ENCODE measurements at places on chromosomes 3 and 15.

DNA sequence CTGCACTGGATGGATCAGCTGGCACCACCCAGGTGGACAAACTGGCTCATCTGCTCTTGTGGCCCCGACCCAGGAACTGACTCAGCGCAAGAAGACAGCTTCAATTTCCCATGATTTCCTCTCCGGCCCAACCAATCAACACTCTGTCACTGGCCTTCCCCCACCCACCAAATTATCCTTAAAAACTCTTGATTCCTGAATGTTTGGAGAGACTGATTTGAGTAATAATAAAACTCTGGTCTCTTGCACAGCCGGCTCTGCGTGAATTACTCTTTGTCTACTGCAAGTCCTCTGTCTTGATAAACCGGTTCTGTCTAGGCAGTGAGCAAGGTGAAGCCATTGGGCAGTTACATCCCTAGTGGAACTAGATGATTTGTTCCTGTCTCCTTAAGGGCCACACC lies 16.1 kb downstream of the BDH1 start:
- no peak for DNase-seq

DNA sequence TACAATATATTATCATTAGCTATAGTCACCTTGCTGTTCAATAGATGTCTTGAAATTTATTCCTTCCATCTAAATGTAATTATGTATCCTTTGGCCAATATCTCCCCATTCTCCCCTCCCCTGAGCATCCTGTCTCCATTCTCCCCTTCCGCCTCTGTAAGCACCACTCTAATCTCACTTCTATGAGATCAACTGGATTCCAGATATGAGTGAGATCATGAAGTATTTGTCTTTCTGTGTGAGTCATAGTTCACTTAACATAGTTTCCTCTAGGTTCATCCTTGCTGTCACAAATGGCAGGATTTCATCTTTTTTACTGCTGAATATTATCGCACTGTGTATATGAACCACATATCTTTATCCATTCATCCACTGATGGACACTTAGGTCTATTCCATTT lies 148.8 kb upstream of the NDN start:
- no peak for DNase-seq

- no peak for DNase-seq
Observed at GRCh38 chr15:38275959-38276358, 23.3 kb downstream of the SPRED1 start.

- DNase-seq = no peak
Observed at GRCh38 chr3:43676441-43676840, 14.3 kb upstream of the ABHD5 start.

- no peak for DNase-seq
Observed at GRCh38 chr15:75238150-75238549, 20.0 kb upstream of the GOLGA6C start.

- DNase-seq = no peak
Observed at GRCh38 chr3:119310071-119310470, 15.9 kb downstream of the ARHGAP31 start.

GRCh38 chr15:34154725-34155204 lies 52.9 kb downstream of the PGBD4 start:
- DNase-seq = no peak

DNA sequence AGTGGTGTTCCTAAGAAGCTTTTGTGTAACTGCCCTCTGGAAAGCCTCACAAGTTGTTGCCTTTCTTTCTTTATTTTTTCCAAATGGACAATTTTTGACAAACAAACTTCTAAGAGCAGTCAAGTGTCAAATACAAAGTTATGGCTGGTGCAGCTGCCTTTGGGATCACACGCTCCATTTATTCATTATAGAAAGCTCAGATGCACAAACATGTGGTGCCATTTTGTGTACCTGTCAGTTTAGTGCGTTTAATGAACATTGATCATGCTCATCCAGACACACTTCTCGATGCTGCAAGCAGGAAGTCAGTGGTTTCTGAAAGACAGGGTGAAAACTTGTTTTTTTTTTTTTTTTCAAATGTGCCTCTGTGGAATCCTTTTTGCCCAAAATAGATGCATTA lies 324.5 kb downstream of the CNTN4 start:
- DNase-seq = no peak

DNA sequence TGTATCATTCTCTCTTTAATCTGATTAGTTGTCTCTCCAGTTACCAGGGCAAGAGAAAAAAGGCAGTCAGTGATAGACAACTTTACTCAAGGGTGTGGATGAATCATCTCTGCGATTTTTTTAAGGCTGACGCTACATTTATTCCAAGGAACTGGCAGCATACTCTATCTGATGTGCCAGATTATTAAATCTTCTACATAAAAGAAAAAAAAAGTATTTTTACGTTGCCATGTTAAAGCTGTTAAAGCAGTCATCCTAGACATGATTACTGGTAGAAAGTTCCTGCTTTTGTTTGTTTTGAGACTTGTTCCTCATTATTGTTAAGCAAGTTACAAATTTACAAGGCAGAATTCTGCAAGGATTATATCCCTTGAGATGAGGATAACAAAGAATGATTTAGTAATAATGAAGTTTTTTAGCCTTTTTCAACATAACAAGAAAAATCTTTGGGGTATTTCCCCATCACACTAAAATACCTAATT lies 121.7 kb downstream of the CBLB start:
- DNase-seq = no peak

DNA sequence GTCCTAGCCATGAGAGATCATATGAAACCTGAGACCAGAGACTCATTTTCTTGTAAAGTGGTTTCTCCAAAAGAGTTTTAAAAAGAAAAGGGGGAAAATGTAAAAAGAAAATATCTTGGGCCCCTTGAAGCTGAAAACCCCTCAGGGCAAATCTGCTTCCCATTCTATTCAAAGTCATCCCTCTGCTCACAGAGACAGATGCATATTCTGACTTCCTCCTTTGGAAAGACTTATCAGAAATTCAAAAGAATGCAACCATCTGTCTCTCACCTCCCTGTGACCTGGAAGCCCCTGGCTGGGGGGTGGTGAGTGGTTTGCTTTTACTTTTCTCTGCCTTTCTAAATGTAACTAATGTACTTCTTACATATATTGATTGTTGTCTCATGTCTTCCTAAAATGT lies 1154.8 kb downstream of the NSUN3 start:
- DNase-seq = no peak

GRCh38 chr3:54261141-54261540 lies 138.8 kb downstream of the CACNA2D3 start:
- no peak for DNase-seq

GRCh38 chr15:65286069-65286703 lies 497 bp downstream of the PARP16 start:
- no peak for DNase-seq

GRCh38 chr3:190105876-190106275 lies 14.8 kb downstream of the P3H2 start:
- DNase-seq = no peak

DNA sequence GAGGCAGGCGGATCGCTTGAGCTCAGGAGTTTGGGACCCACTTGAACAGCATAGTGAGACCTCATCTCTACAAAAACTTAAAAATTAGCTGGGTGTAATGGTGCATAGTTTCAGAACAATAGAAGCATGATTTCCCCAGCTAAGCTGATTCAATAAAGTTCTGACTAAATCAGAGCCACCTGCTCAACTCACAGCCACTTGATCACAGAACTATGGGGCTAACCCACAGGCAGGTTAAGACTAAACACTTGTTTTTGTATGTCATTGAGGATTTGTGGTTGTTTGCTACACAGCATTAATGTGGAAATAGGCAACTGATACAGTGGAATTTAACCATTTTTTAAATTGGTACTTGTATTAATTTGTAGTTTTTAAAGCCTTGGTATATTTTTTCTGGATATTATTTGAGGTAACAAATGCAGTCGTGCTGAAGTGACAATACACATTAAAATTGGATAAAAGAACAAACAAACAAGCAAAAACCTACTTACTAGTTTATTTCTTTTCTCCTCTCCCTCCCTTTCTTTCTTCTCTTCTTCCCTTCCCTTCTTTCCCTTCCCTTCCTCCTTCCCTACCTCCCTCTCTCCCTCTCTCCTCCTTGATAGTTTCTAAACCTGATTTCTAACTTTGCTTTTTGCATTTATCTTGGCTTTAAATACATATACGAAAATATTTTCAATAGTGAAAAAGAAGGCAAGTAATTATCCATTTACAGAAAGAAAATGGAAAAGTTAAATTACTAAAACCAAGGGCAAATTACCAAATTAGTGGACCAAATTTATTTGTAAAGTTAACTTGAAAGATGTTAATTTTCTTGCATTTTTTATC lies 32.1 kb downstream of the OXSM start:
- no peak for DNase-seq

GRCh38 chr3:29284497-29284896 lies 3.6 kb downstream of the RBMS3 start:
- no peak for DNase-seq

GRCh38 chr15:65870889-65871533 lies 1.7 kb downstream of the RAB11A start:
- DNase-seq = no peak

DNA sequence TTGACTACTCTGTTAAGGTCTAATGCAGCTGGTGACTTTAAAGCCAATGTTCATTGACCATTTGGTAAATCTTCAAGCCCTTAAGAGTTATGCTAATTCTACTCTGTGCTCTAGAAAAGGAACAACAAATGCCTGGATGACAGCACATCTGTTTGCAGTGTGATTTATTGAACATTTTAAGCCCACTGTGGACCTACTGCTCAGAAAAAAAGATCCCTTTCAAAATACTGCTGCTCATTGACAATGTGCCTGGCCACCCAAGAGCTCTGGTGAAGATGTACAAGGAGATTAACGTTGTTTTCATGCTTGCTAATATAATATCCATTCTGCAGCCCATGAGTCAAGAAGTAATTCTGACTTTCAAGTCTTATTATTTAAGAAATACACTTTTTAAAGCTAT lies 110.8 kb downstream of the TBC1D5 start:
- no peak for DNase-seq

GRCh38 chr3:130792246-130792645 lies 45.6 kb upstream of the PIK3R4 start:
- DNase-seq = no peak

DNA sequence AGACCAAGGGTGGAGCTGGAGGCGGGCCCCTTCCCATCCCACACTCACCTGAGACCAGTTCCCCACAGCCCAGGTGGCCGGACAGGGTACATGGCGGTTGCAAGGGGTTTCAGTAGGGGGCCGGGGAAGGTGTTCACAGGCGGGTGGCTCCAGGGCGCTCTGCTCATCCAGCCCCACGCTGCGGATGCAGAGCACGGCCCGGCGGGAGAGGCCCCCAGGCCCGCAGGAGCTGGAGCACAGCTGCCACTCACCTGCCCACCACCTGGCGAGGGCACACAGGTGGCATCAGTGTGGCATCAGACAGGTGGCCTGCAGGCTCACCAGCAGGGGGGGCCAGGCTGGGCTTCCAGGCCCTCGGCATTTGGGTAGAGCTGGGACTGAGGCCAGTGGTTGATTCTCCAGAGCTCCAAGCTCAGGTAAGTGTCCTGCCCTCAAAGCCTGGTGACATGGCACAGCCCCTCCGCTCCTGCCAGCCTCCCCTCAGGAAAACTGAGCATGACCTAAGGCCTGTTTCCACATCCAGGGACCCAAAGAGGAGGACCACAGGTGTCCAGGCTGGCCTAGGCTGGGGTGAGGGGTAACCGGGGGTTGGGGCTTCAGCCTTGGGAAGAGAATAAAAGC lies 43.8 kb downstream of the ADAMTS7 start:
- DNase-seq = no peak

GRCh38 chr3:59580499-59580898 lies 530.7 kb upstream of the CFAP20DC start:
- DNase-seq = no peak

DNA sequence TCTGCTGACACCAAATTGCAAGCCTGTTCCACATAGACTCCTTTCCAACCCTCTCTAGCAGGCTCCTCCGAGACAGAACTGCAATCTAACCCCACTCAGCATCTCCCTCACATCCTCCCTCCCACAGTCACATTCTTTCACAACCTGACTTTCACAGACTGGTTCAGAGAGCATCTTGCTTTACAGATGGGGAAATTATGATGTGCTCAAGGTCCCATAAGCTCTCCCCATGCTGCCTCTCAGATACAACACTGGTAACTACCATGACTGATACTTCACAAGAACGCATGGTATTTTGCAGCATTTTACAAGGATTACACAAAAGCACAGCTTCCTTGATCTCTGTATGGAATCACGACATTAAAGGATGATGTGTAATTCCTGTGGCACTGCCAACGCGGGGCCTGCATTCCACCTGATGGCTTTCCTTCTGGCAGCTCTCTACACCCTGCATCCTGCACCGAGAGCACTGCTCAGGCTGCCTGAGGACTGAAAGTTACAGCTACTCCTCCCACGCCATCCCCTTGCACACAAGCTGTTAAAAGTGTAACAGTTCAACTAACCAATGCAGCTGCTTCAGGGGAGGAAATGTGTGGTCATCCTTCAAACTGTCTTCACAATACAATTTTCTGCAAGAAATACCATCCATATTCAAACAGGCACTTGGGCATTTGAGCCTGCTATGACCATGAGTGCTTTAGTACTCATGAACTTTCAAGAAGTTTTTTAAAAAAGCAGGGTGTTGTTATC lies 27.6 kb downstream of the TBC1D2B start:
- no peak for DNase-seq

DNA sequence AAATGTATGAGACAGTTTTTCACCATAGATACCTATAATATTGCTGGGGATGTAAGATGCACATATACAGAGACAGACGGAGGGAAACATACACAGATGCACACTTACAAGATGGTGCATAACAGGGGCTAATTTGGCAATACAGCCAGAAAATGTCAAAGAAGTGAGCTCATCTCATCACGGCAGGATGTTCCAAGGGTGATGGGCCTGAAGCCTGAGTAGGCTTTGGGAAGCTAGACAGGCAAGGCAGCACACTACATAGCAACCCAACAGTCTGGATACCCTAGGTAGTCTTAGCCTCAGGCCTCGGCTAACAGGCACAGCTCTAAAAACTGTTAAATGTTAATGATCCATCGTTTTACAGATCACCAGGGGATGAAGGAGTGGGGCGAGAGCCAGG lies 148.5 kb downstream of the OSBPL10 start:
- no peak for DNase-seq

- DNase-seq = no peak
Observed at GRCh38 chr15:91622711-91623342, 230.7 kb upstream of the SLCO3A1 start.

- no peak for DNase-seq
Observed at GRCh38 chr3:150867434-150867833, 37.8 kb downstream of the MINDY4B start.

Measured in activated T-helper 1 cell treated with anti-CD3 and anti-CD28 coated beads, Interleukin-2, amount 50 U/mL, for 16 hours (primary cell).